Stimulated activated CD4-positive, alpha-beta T cell treated with anti-CD3 and anti-CD28 coated beads, TNF-alpha, amount 100 ng/mL, for 4 hours (primary cell): ENCODE measurements at places on chromosomes 16 and 17.

DNA sequence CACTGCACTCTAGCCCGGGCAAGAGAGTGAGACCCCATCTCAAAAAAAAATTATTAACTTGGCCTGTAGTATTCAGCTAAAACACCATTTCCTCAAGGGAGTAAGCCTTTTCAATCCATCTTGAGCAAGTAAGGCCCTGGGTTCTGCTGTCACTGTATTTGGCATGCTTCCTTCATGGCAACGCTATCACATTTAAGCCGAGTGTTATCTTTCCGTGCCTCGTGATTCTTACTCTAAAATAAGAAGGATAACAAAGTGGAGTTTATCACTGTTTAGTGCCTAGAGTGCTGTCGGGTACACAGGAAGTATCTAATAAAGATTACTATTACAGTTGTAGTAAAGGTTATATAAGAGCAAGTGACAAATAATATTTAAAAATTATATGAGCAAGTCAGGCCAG lies 8.8 kb downstream of the VPS53 start:
- DNase-seq: no peak

- DNase-seq: no peak
Observed at GRCh38 chr17:32318071-32318470, 23.9 kb downstream of the C17orf75 start.

DNA sequence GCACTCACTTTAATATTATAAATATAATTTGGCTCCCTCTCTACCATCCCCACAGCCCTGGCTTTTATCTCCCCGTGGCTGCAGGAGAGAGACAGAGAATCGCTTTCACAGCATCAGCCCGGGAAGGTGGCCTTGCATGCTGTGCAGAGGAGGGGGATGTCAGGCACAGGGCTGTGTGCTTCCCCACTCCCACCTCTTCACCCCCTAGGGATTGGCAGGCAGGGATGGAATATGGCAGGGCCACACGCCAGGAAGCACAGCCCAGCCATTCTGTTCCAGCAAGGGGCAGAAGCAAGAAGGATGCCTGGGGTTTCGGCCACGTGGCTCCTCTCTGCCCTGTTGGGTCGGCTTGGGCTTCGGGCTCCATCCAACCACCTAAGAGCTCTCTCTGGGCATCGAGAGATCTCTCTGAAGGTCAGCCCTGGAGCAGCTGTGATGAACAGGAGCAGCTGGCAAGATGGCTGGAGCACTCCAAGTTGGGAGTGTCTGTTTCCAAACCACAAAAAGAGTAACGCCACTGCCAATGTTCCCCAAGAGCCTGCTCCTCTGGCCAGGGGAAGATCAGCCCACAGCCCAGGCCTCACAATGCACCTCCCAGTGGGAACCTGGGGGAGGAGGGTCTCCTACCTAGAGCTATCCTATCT lies 223.2 kb downstream of the C16orf78 start:
- DNase-seq: no peak

GRCh38 chr17:27818401-27819105 lies 18.2 kb upstream of the NOS2 start:
- no peak for DNase-seq

DNA sequence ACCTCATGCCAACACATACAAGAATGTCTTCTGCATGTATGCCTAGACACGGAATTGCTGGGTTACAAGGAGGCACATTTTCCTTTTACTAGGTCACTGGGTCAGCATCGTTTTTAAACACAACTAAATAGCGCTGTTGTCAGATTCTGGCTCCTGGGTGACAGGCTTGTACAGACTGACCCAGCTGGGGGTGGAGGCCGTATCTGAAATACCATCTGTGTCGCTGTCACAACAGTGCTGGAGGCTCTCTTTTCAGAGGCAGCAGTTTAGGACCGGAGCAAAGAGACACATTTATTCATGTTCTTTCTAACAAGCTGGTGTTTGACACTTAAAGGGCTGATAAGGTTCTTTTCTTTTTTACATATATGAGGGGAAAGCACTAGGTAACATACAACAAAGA lies 403.0 kb upstream of the ASIC2 start:
- DNase-seq: no peak

- no peak for DNase-seq
Observed at GRCh38 chr16:4249530-4250308, 7.8 kb upstream of the SRL start.

GRCh38 chr17:8935191-8935590 lies 30.3 kb downstream of the PIK3R5 start:
- peak; percentile 48 for DNase-seq

DNA sequence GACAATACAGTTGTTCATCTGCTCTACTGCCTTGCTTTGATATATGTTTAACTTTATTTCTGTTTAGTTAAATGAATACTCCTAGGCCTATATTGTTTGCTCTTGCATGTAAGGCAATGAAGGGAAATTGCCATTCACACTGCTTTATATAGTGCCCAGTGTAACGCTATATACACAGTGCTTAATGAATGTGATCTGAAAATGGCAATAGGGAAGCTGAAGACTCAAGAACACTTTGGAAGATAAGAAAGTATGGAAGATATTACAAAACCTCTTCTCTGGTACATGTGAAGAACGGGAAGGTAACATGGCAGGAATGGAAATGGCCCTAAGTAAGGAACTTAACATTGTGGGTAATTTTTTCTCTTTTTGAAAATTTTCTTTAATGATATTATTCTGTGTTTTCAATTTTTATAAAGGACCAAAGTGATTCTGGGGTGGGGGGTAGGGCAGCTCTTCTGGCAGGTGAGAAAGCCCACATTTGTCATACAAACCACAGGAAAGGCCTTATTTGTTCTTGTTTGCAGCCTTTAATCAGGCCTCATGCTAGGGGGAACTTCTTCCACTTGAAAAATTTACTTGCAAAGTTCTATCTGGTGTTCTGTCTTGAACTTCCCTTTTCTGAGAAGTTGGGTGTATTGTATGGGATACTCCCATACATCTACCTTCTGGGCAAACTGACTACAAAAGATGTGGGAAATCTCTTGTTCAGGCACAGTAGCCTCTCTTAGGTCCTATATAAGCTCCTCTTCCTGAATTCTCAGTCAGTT lies 100.8 kb upstream of the CORO6 start:
- DNase-seq: no peak

GRCh38 chr17:63503341-63503705 lies 19.8 kb upstream of the KCNH6 start:
- DNase-seq: no peak

DNA sequence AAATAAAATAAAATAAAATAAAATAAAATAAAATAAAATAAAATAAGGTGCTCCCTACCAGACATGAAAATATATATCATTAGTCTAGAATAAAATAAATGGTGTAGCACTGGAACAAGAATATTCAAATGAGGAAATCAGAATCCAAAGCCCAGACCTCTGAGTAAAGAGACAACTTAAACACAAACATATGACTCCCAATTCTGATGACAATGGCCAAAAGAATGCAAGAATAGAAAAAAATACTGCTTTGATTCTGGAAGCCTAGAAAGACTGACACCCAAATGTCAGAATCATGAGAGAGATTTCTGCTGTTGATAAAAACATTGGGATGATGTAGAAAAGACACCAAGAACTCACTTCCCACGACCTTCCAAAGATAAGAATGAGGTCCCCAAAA lies 27.9 kb downstream of the MYOCD start:
- DNase-seq: no peak

GRCh38 chr16:4697848-4698291 lies 4.5 kb downstream of the NUDT16L1 start:
- no peak for DNase-seq

GRCh38 chr16:606656-607307 lies 16.9 kb downstream of the RAB40C start:
- DNase-seq: no peak

- DNase-seq: no peak
Observed at GRCh38 chr16:50304467-50305440, 38.4 kb downstream of the ADCY7 start.

DNA sequence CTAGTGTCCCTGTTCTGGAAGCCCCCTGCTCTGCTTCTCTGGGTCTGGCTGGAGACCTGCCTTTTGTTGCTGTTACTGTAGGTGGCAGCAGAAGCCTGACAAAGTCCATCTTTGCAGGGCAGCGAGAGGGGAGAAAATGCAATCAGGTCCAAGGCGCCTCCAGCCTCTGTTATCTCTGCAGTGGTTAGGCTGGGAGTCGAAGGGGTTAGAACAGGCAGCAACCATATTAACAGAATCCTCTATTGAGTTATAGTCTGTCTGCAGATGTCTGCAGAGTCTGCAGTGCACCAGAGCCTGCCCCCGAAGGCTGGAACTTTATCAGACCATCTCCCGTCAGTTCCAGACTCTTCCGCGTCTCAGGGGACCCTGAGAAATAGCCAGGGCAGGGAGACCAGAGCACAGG lies 404.9 kb upstream of the EEF2KMT start:
- DNase-seq: no peak

GRCh38 chr16:51722467-51722866 lies 571.4 kb upstream of the SALL1 start:
- DNase-seq: no peak
